ENCODE measurements at places on chromosomes 6 and 20.
A peak's percentile ranks its signal among the peaks of the same experiment; 100 is the strongest.

- DNase-seq, result no peak
Observed at GRCh38 chr6:56840467-56841380, 114.2 kb upstream of the BEND6 start.

GRCh38 chr6:24105191-24105590 lies 20.8 kb upstream of the NRSN1 start:
- DNase-seq, result no peak

DNA sequence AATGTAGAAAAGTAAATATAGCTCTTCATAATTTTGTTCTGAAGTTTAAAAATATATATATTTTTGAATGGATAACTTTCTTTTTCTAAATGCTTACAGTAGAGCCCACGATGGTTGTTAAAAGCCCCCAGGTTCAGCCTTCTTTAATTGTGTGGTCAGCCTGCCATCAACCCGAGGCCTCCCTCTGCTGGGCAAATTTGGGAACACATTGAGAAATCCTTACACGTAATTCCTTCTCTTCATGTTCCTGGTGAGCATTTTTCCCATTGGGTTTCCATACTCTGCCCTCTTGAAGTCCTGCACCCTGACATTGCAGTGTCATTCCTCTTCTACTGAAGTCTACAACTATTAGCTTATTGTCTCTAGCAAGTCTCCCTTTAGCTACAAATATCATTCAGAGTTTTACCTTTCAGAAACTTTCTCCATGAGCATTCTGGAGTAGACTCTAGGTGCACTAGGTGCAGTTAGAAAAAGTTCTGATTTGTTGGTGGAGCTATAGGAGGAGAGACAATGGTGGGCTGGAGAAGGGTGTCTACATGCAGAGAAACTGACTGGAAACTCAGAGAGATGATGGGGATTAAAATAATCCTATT lies 40.6 kb downstream of the TRIM38 start:
- peak; percentile 60 for DNase-seq

GRCh38 chr6:431986-432385 lies 40.4 kb downstream of the IRF4 start:
- DNase-seq, result no peak

- DNase-seq, result no peak
Observed at GRCh38 chr20:49819702-49820101, 7.1 kb downstream of the SLC9A8 start.

DNA sequence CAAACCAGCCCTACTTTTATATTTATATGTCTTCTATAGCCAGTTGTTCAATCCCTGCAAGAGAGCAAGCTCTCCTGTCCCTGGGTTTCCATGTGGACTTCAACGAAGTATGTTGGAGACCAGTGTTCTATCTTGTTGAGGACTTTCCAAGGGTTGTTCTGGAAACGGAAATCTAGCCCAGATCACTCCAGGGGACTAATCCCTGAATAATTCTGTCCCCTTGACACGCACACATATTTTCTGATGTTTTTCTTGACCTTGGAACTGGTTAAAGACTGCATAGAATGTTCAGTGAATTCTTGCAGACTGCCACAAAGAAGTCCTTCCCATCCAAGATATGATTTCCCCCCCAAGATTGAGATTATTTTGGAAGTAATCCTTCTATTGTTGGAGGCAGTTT lies 9.5 kb upstream of the MYLK2 start:
- no peak for DNase-seq

DNA sequence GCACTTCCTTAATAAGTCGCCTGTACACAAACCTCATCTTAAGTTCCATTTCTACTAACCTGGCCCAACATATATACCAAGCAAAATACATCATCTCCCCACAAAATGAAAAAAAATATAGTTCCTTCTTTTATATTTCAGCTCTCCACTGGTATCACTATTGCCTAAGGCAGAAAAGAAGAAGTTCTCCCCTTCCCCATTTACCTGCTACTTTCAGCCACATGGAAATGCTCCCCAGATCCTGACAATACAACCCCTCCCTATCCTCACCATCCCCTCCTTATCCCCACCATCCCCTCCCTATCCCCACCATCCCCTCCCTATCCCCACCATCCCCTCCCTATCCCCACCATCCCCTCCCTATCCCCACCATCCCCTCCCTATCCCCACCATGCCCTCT lies 175.7 kb downstream of the LINC00237 start:
- no peak for DNase-seq
